ENCODE measurements at places on chromosomes 5 and 9.

DNA sequence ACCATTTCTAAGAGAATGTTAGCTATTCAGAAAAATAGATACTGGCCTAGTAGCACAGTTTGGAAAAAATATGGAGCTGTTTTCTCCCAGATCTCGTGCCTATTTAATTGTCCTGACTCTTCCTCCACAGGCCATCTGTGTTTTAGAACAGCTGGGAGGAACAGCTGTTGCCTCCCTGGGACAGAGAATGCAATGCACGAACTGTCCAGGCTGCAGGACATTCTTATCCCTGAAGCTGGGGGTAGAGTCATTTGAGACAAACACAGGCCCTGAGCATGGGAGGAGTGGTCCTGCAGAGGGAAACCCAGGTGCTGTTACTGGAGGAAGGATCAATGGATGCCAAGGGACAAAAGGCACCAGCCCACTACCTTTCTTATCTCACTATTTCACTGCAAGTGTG, 20.9 kb upstream of the SPARC start:
- no peak for DNase-seq

DNA sequence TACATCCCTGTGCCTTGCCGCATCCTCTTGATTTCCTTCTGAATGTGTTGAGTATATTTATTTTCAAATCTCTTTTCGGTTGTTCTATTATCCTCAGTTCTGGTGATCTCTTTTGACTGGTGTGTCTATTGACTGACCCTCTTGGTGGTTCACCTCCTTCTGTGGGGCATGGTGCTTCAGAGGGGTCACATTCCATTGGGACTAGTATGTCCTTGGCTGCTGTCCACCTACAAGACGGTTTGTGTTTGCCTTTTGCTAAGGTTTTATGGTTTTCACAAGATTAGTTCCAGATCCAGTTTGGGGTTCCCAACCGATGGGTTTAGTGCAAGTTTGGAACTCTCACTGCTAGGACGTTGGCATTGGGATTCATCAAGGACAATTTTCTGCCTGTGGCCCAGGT, 66.6 kb downstream of the PHF2 start:
- no peak for DNase-seq

- no peak for DNase-seq
Measured at GRCh38 chr5:42840269-42840668, 28.6 kb upstream of the SELENOP start.

GRCh38 chr5:107915176-107915812, 244.6 kb upstream of the EFNA5 start:
- DNase-seq, result no peak

DNA sequence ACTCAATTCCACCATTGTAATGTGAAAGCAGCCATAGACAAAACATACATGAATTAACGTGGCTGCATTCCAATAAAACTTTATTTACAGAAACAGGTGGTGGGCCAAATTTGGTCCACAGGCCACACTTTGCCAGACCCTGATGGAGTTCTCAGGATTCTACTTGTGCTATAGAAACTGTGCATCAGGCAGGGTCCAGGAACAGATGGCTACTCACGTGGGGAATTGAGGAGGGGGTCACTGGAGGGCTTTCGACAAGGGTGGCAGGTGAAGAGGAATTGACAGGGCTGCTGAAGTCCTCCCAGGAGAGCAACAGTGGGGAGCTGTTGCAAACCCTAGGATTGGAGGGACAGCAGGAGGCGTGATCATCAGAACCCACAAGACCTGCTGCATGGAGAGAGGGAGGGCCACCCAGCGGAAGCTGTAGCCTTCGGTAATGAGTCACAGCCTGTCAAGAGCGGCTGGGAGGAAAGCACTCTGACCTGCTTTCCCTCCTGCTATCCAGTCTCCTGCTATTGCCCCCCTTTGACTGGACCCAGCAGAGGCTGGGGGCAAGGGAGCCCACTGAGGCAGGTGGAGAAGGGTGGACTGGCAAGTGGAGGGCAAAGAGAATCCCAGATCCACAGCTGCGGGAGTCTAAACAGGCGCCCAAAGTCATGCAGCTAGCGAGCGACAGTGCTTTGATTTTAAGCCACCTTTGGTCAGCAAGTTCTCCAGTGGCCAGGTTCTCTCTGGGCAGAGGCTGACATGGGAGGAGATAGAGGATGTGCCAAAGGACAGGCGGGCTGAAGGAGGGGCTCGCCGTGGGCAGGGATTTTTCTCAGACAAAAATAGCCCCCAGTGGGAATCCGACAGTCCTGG, 138.3 kb upstream of the SMIM23 start:
- DNase-seq, result no peak

- DNase-seq, result no peak
Measured at GRCh38 chr5:71924980-71925379, 182.3 kb upstream of the MAP1B start.

- no peak for DNase-seq
Measured at GRCh38 chr9:135209852-135210251, 122.4 kb downstream of the OLFM1 start.

GRCh38 chr5:176371621-176372539, 6.6 kb downstream of the ARL10 start:
- DNase-seq, result no peak

DNA sequence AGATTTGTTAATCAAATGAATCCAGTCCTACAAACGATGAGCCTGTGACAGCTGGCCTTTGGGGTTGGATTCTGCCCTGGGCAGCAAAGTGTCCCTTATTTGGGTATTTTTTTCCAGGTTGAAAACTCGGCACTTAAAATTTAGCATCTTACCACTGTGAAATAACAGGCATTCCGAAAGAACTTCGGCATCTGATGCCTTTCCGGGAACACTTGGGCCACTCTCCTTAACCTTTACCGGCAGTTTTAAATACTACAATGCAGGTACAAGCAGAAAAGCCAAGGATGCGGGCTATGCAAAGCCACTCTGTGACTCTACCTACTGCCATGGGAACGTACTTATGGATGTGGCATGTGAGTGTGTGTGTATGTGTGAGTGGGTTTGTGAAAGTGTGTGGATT, 1.0 kb upstream of the RASGRF2 start:
- DNase-seq, result no peak

DNA sequence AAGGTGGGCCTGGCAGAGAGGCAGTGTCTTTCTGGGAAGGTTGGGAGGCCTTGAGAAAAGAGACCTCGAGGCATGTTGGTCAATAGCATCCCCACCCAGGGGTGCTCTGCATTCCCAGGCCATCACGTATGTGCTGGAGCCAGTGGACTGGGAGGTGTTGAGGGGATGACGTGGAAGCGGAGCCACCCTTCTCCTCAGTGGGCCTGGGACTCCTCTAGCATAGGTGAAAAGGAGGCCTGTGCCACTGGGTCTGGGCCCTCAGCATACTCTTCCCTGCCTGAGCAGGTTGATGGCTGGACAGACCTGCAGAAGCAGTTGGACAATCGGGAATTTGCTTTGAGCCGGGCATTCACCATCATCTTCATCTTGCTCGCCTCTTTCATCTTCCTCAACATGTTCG, 25.5 kb downstream of the PITX1 start:
- no peak for DNase-seq

GRCh38 chr5:56346044-56346710, 113.0 kb upstream of the ANKRD55 start:
- DNase-seq, result no peak

- no peak for DNase-seq
Measured at GRCh38 chr5:134041570-134042411, 37.0 kb upstream of the VDAC1 start.

DNA sequence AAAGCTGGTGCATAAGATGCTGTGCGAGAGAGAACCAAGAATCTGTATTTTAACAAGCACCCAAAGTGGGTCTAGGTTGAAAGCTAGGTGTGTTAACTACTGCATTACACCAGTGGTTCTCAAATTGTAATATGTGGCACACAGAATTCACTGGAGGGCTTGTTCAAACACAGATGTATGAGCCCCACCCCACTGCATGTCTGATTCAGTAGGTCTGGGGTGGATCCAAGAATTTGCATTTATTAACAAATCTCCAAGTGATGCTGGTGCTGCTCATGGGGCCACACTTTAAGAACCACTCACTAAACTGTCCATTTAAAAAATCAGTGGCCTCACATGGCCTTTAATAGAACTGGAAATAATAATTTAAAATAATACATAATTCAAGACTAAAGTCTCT, 40.4 kb downstream of the LPAR1 start:
- DNase-seq, result no peak

- peak; percentile 10 for DNase-seq
Measured at GRCh38 chr9:99433555-99433954, 211.5 kb downstream of the SEC61B start.

GRCh38 chr9:112011051-112011620, 114.5 kb downstream of the UGCG start:
- no peak for DNase-seq

DNA sequence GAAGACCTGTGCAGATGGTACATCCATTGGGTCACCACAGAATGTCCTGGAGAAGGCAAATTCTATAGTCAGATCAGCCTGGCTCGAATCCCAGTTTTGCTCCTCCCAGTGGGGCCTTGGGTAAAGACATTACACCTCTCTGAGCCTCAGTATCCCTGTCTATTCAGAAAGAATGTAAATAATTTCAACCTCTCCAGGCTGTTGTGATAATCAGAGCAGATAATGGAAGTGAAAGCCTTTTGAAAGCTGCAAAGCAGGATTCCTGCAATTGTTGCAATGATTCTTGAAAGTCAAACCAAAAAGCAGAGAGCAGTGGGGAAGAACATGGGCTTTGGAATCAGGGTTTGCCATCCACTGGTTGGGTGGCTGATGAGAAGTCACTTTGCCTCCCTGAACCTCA, 63.2 kb downstream of the LHX2 start:
- DNase-seq, result no peak

DNA sequence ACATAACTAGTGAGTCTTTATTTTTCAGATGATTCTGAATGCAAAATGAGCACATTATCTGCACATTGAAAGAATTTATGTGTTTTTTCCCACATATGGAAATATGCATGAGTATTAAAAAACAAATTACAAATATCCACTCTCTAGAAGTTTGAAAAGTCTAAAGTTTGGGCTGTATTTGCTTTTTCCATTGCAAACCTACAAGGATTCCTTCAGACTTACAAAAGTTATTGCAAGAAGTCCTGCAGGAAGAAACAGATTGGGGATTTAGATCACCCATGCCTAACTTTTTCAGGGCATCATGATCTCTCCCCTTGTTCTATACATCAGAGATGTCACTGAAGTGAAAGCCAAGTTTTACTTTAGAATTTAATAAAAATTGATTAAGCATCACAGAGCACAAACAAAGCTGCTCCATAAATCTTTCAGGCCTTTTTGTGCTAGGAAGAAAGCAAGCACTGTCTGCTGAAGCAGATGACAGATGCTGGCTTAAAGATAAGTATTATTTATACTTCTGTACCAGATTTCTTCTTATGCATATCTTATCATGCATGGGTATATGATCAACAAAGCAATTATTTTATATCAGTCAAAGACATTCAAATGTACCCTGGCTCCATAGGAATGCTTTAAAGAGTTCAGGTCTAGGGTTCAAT, 71.7 kb downstream of the NFIB start:
- no peak for DNase-seq

GRCh38 chr5:179923436-179923835, 15.7 kb upstream of the TBC1D9B start:
- no peak for DNase-seq

DNA sequence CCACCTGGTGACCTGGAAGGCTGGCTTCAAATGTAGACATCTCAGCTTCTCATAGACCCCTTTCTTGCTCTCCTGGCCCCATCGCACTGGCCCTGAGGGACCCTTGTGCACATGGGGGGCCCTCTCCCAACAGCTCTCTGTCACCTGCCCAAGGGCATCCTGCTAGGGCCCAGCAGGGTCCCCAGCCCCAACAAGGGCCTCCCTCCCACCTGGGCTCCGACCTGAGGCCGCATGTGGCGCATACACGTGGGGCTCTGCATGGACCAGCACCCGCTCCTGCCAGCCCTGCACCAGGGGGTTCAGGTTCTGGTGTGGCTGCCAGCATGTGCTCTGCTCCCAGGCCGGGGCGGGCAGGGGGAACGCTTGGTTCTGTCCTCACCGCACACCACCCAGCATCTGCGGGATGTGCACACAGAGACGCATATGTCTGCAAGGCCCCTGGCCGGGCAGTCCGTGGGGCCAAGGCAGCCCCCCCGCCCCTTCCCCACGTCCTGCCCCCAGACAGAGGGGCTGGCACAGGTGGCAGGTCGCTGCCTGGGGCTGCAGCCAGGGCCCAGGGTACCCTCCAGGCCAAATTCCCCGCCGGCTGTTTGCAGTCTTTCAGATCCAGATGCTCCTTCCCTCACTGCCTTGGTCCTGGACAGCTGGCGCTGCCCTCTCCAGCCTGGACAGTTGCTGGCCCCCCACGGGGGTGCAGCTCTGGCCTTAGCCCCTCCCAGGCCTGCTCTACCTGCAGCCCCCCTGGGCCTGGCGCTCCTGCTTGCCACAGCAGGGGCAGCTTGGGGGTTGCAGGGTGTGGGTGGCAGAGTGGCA, 17.9 kb upstream of the NRARP start:
- DNase-seq, result no peak

DNA sequence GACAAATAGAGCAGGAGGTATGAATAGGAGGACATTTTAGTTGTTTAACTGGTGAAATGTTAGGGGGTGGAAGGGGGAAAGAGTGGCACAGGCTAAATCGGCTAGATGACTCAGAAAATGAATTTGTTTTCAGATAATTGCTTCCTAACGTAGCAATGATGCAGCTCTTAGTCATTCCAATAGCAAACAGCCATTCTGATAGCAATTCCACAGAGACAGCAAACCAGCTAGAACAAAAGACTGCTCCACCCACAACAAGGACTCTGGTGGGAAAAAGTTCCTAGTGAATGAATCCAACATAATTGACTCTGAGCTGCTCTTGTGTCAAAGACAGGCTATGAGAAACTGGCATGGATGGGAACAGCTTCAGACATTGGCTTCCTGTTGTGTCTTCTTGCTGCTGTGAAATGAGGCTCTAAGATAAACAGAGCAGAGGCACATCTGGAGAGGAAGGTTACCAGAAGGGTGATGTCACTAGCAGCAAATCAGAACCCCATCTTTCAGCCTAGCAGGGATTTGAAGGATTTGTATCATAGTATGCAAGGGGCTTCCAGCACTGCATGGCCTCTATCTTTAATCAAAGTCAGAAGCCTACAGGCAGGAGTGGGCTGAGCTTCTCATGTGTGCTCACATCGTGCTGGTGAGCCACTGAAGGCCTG, 28.1 kb upstream of the F2RL1 start:
- DNase-seq, result peak; percentile 8

DNA sequence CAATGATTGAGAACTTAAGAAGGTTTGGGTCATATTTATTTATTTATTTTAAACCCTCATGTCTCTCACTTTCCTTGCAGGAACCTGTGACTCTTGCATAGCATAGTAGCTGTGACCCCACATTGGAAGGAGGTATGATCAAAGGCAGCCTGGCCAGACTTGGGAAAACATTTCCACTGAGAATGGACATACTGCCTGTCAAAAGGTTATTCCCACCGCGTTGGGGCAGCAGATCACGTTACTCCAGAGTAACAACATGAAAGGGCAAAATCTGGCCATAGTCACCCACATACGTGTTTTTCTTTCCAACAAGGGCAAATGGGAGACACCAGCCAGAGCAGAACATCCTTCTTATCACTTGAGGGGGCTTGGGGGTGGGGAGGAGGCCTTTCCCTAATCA, 95.7 kb downstream of the ARL15 start:
- no peak for DNase-seq

Measured in activated effector memory CD4-positive, alpha-beta T cell treated with Interleukin-2 at 50 U/mL for 16 hours (primary cell).